ENCODE measurements at places on chromosomes 3 and 15.

DNA sequence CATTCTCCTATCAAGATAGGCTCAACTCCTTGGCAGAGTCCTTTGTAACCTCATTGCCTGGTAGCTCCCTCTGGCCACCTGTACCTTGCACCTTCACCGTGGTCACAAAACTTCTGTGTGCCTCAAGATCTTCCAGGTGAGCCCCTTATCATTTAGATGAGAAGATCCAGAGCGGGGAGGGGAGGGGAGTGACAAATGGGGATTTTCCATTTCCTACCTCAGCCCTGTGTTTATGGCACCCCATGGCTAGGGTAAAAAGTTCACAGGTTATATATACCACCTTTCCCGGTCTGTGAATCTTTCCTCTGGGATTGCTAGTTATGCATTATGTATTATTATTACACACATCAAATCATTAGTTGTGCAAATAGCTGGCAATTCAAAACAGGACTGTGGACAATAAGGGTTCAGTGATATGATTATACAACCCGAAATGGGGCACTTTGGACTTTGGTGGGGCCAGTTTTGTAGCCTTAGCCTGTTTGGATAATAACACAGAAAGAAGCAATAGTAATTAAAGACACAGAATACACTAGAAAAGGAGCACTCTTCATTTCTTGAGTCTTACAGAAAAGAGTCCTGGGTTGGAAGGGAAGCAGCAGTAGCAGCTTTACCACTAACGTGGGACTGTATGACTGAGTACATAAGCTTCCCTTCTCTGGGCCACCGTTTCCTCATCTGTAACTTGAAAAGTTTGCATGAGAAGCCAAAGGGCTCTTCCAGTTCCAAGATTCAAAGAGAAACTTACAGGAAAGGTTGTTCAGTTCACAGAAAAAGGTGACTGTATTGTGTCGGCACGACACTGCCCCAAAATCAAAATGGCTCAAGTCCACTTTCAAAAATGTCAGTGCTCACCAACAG is 7.1 kb downstream of the TLE3 start:
- no peak for DNase-seq

GRCh38 chr3:46545818-46546630 is 20.1 kb downstream of the LRRC2 start:
- DNase-seq, result no peak

DNA sequence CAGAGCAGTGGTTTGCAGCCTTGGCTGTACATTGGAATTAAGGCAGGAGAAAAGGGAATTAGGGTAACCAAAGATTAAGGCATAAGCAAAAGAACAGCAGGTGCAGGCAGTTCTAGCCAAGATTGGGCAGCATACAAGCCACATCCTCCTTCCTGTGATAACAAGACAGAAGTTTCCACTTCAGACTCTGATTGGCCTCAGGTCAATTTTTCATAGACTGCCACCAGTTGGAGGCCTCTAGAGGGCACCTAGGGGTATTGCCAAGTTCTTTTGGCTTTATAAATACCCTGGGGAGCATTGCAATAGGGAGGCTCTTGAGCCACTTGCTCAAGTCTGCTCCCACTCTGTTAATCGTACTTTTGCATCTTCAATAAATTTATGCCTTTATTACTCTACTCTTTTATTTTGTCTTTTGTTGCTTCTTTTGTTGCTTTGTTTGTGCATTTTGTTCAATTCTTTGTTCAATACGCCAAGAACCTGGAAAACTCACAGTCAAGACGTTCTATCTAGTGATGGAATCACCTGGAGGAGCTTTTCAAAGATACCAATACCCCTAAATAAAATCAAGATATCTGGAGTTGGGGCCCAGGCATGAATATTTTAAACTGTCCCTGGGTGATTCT is 32.2 kb upstream of the FMN1 start:
- no peak for DNase-seq

DNA sequence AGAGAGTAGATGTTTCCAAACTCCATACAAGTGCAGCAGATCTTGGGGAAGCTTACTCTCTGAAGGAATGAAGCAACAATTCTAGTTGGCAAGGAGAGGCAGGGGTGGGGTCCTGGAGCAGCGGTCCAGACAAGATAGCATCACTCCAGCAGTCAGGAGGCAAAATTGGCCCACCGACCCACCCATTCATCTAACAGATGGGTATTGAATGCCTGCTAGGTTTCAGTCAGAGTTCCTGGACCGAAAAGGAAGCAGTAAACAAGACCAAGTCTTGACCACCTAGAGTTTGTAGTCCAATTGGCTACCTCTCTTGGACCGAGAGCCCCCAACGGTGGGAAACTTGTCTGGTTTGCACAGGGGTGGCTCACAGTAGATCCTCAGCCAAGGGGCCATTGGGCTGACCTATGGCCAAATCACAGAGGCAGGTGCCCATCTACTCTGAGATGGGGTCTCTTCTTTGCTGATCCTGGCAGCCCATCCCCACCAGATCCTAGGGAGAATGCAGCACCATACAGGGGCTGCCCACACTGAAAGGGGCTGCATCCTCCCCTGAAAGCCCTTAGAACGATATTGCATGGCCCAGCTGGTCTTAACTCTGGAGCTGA is 74.3 kb downstream of the CORO2B start:
- DNase-seq, result no peak

GRCh38 chr3:126208606-126209256 is 28.3 kb upstream of the ALDH1L1 start:
- DNase-seq, result no peak

DNA sequence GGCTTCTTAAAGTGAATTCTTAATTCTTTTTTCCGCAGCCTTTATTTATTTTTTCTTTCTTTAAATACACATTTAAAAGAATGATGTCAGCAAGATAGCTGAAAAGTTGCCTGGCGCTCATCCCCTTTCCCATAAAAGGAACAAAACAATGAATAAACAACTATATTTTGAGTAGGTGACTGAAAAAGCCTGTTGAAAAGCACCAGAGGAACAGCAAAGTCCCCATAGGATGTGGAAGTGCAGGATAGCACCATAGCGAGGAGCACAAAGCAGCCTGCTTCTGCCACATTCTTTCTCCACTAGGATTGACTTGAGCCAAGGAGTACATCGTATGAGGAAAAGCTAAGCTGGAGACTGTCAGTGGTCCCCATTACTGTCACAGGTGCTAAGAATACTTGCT is 754.9 kb downstream of the SQOR start:
- no peak for DNase-seq

GRCh38 chr15:90988296-90988695 is 6.0 kb downstream of the PRC1 start:
- DNase-seq, result no peak

GRCh38 chr3:98900265-98901118 is 1.0 kb downstream of the DCBLD2 start:
- DNase-seq, result no peak

- DNase-seq, result no peak
Measured at GRCh38 chr3:12764171-12764776, 5.2 kb upstream of the TMEM40 start.

DNA sequence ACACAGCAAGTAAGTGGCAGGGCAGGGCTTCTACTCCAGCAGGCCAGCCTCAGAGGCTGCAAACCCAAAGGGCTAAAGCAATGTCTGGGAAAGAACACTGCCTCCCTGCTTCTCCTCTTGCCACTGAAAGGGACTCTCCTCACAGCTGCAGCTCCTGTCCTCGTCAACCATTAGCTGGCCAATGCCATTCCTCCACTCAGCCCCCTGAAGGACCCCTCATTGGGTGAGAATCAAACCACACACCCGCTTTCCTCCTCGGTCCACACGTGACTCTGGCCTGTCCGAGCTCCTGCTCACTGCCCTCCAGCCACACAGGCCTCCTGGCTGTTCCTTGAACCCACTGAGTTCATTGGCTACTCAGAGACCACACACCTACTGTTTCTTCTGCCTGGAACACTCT is 253.7 kb upstream of the TLE3 start:
- DNase-seq, result no peak

DNA sequence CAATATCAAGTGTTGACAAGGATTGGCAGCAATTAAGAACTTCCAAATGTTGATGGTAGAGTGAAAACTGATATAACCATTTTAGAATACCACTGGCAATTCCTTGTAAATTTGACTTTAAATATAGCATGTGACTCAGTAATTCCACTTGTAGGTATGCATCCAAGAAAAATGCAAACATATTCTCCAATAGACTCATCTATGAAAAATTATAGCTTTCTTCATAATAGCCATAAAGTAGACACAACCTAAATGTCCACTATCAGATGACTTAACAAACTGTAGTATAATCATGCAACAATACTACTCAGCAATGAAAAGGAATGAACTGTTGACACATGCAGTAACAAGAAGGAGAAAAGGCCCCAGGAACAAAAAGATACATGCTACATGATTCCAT is 988.1 kb downstream of the FHIT start:
- no peak for DNase-seq

- DNase-seq, result no peak
Measured at GRCh38 chr3:13197281-13197680, 124.1 kb upstream of the IQSEC1 start.

- DNase-seq, result no peak
Measured at GRCh38 chr3:72368331-72368975, 479.8 kb downstream of the SHQ1 start.

GRCh38 chr15:60839510-60840211 is 360.7 kb upstream of the ICE2 start:
- DNase-seq, result no peak

DNA sequence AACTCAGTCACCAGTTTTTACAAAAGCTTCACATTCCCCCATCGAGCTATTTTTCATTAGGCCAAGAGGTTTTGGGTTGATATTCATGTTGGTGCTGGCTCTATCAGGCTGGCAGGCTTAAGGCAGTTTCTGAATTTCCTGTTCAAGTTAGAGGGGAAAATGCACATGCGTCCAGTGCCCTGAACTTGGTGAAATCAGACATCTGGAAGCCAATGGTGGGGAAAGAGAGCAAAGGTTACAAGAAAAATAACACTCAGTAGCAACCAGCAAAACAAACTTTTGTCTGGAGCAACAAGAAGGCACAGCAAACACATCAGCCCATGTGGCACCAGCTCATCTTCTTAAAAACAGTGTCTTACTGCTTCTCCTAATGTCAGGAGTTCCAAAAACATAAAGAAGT is 155.6 kb upstream of the TSC22D2 start:
- no peak for DNase-seq

DNA sequence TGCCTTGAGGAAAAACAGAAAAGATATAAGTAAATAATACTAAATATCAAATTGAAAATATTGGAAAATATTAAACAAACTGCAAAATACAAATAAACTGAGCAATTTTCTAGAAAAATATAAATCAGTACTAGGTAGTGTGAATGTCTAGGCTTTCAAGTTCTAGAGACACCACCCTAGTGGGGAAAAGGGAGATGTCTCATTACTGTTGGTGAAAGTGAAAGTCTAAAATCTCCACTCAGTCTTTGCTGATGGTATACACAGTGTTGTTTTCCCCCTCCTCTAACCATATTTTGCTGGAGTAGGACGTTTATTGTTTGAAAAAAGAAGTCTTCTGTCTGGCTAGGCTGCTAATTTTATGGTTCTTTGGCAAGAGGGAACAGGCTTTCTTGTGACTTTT is 1368.9 kb downstream of the OTOL1 start:
- DNase-seq, result no peak

GRCh38 chr3:29644956-29645636 is 364.2 kb downstream of the RBMS3 start:
- no peak for DNase-seq

- peak; percentile 37 for DNase-seq
Measured at GRCh38 chr3:69435274-69436265, 49.7 kb upstream of the FRMD4B start.

- DNase-seq, result no peak
Measured at GRCh38 chr15:78682693-78683410, 41.8 kb upstream of the CHRNB4 start.

DNA sequence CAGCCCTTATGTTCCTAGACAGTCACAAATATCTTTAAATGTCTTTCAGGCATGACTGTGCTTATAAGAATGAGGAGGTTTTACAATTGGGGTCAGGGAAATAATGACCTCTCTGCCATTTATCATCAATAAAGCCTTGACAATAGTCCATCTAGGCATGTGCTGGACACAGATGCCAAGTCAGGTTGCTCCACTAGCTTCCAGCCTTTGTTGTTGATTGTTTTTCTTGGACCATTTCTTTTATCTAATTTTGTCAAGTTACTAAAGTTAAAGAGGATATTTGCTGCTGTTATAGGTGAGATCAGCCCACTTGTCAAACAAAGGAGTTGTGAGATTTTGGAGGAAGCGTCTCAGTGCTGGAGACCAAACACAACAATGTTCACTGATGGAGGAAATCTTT is 628.0 kb downstream of the ROBO2 start:
- no peak for DNase-seq

DNA sequence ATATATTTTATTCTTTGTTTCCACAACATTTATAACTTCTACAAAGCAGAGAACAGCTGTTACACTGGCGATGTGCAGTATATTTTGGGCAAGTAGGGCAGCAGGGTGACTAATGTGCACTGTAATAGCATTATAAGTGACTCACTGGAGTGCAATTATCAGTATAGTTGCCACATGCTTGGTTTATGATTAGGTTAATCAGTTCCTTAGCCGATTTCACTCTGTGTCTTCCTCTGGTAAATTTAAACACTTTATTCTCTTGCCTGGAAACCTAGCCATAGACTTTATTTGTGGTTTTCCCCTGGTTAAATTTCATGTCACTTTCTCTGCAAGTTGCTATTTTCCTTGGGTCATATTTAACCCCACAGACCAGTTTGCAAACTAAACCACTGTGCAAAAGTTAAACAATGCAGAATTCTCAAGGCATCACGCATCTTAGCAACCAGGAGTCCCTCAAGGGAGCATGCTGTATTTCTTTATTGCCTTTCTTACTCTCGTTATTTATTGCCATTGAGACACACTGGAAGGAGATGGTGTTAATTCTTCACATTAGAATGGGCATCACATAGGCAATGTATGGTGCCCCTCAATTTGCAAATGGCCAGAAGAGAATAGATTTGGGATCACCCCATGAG is 690.2 kb upstream of the DPPA4 start:
- no peak for DNase-seq

DNA sequence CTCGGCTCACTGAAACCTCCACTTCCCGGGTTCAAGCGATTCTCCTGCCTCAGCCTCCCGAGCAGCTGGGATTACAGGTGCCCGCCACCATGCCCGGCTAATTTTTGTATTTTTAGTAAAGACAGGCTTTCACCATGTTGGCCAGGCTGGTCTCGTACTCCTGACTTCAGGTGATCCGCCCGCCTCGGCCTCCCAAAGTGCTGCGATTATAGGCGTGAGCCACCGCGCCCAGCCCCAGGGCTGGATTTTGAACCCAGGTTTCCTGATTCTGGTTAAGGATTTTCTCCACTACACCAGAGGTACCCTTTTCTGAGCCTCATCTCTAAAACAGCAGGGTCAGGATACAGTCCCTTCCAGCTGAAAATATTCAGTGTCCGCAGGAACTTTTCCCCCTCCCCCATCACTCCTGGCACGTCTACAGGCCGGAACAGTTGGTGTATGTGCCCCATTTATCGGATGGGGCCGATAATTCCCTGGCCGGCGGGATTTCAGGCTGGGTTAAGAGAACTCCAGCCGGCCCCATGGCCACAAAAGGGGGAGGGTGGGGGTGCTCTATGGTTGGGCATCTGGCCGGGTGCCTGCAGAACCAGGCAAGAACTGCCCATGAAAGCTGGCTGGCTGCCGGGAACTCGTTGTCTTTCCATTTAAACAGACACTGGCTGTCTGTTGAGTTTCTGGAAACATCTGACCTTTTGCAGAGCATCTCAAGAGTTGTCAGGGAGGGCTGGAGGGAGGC is 26.8 kb upstream of the SEMA4B start:
- DNase-seq, result no peak

- DNase-seq, result no peak
Measured at GRCh38 chr3:112745567-112746248, 101.0 kb downstream of the CD200R1L start.

Measured in GM10248 (cell line).